ENCODE measurements at places on chromosomes 12 and 14.

DNA sequence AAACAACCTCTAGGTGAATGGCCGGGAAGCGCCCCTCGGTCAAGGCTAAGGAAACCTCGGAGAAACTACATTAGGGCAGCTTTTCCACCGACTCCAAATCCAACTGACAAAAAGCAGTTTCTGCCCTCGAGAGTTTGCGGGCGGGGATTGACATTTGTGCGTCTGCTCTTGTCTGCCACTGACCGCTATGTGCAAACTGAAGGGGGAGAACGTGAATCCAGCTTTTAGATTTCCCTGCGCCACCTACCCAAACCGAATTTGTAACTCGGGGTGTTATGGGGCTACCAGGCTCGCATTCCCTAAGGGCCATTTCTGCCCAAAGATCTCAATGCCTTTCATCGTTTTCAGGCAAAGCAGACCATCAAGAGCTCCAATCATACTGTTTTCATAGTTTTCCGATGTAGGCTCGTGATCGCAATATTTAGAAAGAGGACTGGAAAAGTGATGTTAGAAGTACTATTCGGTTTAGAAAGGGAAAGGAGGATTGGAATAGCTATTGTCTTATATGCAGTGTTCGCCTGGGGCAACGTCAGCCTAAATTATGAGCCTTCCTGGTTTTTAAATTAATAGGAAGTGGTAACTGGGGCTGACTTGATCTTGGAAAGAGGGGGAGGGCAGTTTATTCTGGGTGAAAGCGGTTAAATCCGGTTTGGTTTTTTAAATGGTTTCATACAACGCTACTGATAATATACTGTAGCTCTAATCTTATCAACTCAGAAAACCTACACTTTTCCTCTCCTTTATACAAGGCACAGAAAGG lies 45.4 kb downstream of the BCAT1 start:
- ATAC-seq, result no peak

GRCh38 chr14:100629696-100630095 lies 42.5 kb upstream of the BEGAIN start:
- ATAC-seq, result no peak

DNA sequence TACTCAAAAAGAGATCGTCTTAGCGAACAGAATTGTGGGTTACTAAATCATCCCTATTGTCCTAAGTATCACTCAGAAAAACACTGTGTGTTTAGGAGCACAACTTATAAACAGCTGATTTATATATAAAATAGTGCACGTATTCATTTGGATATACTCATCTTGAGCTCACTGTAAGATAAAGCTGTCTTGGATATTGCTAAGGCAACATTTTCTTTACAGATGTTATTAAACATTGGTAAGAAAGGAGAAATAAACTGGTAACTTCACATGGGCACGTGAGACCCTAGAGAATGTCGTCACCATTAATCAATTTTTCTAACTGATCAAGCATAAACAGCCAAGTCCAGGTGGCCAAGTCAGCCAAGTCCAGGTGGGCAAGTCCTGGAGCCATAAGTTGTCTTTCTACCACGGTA lies 1.7 kb downstream of the PAWR start:
- no peak for ATAC-seq

GRCh38 chr12:74890237-74890599 lies 319.4 kb downstream of the KCNC2 start:
- no peak for ATAC-seq

DNA sequence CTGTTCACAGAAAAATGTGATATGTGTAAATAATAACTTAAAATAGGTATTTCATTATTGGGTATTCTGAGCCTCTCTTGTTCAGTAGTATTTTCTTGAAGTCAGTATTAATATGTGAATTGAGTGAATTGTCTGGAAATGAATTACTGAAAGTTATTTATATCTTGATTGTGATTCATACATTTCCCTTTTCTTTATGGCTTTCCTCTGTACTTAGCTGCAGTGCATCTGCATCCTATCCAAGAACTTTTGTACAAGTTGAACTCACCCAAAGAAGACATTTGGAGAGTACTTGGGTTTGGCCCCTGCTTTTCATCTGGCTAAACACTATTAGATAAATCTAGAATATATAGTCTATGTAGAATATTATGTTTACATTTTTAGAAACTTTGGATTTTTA lies 326.0 kb downstream of the RAD51B start:
- no peak for ATAC-seq

- ATAC-seq, result no peak
Observed at GRCh38 chr12:18373181-18373580, 111.9 kb downstream of the PIK3C2G start.

All from stimulated activated memory B cell treated with anti-CD40 and anti-IgM and Interleukin-4, amounts not matched to agents 10 μg/mL and 1 μg/mL and 100 μg/mL, for 72 hours (primary cell).